Activated CD4-positive, alpha-beta T cell treated with anti-CD3 and anti-CD28 coated beads for 4 hours (primary cell): ENCODE measurements at places on chromosomes 3 and 15.

DNA sequence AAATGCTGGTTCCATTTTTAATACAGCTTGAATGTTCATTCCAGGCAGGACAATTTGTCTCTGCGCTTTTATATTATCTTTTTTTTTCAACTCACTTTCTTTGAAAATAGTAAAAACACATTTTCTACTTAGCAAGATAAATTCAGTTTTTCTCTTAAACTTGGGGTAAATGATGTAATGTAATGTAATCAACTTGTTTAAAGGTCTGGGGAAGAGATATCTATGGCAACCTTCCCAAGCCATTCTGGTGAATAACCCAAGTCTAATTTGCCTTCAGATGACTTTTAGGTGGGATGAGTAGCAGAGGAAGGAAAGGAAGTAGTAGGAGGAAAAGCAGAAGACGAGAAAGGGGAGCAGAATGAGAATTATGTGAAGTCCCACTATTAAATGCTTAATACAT lies 335.1 kb downstream of the SV2B start:
- no peak for DNase-seq

- DNase-seq = no peak
These were observed 16.0 kb downstream of the H1-8 start for GRCh38 chr3:129558772-129559564.

DNA sequence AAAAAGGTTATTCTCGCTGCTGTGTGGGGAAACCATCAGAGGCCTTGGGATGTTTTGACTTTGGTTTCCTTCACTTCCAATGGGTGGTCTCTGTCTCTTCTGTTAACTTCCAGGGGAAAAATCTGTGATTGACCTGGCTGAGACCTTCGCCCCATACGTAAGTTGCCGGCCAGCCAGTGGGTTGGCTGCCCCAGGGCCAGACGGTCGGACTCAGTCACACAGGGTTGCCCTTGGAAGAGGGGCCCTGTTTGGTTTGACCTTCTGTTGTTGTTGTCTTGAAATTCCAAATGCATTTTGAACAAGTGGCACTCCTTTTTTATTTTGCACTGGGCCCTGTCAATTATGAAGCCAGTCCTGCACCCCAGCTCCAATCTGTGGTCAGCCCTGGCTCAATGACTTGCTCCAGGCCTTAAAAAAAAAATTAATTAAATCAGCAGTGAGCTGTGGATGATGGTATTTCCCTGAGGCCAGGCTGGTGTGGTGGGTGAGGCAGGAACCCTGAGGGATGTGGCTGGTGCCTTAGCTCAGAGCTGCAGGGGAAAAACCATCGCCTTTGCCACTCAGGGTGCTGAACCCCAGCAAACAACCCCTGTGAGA lies 4.5 kb downstream of the FAM107A start:
- DNase-seq = no peak

DNA sequence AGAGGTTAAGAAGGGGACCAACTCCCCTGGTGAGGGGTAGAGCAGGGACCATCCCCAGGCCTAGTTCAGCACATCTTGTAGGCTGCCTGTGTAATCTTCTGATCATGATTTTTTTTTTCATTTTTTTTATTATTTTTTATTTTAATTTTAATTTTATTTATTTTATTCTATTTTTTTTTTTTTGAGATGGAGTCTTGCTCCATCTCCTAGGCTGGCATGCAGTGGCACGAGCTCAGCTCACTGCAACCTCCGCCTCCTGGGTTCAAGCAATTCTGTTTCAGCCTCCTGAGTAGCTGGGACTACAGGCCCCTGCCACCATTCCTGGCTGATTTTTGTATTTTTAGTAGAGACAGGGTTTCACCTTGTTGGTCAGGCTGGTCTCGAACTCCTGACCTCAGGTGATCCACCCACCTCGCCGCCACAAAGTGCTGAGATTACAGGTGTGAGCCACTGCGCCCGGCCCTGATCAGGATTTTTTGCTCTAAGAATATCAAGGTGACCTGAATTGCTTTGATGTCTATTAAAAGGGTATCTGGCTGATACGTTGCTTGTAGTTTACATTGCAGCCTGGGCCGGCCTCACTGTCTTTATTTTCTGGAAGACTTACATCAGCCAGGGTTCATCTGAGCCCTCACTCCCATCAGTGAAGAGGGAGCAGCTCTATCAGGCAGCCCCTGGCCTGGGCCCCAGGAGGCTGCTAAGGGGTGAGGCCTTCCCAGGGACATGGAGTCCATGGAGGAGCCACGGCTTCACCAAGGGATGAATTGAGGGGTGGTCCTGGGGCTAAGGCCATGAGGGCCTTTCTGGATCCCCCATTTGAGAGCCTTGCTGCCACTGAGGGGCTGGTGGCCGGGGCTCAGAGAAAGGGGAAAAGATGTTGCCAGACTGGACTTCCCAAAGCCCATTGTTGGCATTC lies 10.7 kb downstream of the SYNM start:
- no peak for DNase-seq

GRCh38 chr3:13954741-13955483 lies 75.0 kb upstream of the WNT7A start:
- DNase-seq = no peak

DNA sequence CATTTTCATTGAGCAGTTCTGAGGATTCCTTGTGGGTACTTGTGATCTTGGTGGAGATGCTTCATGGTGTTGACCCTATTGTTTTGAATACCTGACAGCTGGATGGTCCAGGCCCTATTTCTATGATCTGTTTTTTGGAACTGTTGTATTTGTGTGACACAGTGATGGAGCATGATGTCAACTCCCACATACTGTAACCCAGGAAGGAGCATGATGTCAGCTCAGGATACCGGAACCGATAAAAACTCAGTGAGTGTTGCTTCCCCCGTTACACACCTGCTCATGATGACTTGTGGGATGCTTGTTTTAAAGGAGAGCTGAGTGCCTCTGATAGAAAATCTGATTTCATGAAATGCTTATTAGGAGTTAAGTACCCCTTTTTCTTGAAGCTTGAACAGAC lies 45.1 kb downstream of the ZBTB38 start:
- peak; percentile 34 for DNase-seq
